T-cell (primary cell): ENCODE measurements at places on chromosomes 13 and 19.

DNA sequence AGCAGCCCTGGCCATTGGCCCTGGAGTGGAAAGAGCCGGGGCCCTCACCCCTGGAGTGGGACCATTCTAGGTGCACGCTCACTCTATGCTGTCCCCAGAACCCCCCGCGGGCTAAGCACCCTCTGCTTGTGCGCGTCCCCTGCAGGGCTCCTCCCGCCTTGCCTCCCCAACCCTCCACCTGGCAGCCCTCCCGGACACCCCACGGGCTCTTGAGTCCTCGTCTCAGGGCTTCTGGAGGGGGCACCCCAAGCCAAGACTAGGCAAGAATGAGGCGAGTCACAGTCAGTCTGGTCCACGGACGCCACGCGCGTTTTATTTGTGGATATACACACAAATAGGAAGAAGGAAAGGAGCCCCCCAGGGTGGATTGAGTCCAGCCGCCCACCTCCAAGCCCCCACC lies 7.0 kb upstream of the TMEM161A start:
- H3K36me3 ChIP-seq, result peaks cover 8% of the 10 kb centered on the region
- H3K4me3 ChIP-seq, result no peak overlapping the region
- H3K27ac ChIP-seq, result no peak overlapping the region
- no peaks in the 10 kb centered on the region for H3K27me3 ChIP-seq
- DNase-seq, result no peak

DNA sequence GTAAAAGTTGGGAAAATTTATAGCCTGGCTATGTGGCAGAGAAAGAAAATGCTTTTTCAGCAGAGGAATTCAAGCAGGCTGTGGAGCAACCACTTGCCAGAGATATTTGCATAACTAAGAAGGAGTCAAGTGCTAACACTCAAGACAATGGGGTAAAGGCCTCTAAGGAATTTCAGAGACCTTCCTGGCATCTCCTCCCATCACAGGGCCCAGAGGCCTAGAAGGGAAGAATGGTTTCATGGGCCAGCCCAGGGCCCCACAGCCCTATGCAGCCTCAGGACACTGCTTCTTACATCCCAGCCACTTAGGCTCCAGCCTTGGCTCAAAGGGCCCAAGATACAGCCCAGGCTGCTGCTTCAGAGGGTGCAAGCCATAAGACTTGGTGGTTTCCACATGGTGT lies 14.3 kb downstream of the SLC15A1 start:
- no peaks in the 10 kb centered on the region for H3K27me3 ChIP-seq
- no peaks in the 10 kb centered on the region for H3K36me3 ChIP-seq

DNA sequence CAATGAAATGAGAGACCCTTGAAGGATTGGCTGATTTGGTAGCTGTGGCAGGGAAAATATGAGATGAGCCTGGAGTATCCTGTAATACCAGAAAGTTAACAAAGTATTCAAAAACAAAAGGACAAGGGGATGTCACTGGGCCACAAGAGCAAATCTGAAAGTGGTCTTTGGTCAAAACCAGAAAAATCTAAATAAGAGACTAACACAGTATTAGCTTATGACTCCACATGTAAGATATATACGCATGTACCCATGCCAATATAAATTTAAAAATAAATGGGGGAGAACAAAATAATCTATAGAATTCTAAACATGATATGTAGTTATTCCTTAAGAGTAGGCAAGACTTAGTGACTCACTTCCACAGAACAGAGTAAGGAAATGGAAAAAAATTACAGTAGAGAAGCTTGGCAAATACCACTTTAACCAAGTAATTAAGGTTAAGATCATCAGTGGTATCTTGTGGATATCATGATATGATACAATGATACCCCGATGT lies 16.9 kb downstream of the KLF12 start:
- H3K36me3 ChIP-seq, result peaks cover 14% of the 10 kb centered on the region
- H3K4me1 ChIP-seq, result no peaks in the 10 kb centered on the region
- DNase-seq, result no peak
- H3K27me3 ChIP-seq, result no peaks in the 10 kb centered on the region
- no peak overlapping the region for H3K4me3 ChIP-seq

DNA sequence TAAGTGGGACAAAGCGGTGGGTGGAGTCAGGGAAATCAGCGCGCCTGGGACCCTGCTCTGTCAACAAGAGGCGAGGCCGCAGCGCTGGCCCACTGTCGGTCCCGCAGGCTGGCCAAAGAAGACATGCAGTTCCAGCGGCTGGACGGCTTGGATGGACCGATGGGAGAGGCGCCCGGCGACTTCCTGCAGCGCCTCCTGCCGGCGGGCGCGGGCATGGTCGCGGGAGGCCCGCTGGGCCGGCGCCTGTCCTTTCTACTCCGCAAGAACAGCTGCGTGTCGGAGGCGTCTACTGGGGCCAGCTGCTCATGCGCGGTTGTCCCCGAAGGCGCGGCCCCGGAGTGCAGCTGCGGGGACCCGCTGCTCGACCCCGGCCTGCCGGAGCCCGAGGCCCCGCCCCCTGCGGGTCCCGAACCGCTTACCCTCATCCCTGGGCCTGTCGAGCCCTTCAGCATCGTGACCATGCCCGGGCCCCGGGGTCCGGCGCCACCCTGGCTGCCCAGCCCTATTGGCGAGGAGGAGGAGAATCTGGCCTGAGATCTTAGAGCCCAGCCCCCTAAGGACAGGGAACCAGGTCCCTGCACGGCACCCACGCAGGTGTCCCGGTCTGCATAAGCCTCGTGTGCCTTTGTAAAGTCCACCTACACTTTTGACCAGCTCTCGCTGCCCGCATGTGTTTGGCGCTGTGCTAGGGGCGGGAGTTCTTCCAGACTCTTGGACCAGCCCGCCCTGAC lies 6.1 kb downstream of the BEST2 start:
- DNase-seq, result peak; percentile 51
- no peak overlapping the region for H3K27ac ChIP-seq
- no peaks in the 10 kb centered on the region for H3K27me3 ChIP-seq
- no peak overlapping the region for H3K4me3 ChIP-seq
- no peaks in the 10 kb centered on the region for H3K36me3 ChIP-seq

GRCh38 chr13:44385847-44386246 lies 12.2 kb downstream of the SERP2 start:
- H3K27ac ChIP-seq, result no peak overlapping the region
- no peaks in the 10 kb centered on the region for H3K27me3 ChIP-seq
- no peaks in the 10 kb centered on the region for H3K36me3 ChIP-seq
- H3K4me1 ChIP-seq, result no peaks in the 10 kb centered on the region
- no peak for DNase-seq

DNA sequence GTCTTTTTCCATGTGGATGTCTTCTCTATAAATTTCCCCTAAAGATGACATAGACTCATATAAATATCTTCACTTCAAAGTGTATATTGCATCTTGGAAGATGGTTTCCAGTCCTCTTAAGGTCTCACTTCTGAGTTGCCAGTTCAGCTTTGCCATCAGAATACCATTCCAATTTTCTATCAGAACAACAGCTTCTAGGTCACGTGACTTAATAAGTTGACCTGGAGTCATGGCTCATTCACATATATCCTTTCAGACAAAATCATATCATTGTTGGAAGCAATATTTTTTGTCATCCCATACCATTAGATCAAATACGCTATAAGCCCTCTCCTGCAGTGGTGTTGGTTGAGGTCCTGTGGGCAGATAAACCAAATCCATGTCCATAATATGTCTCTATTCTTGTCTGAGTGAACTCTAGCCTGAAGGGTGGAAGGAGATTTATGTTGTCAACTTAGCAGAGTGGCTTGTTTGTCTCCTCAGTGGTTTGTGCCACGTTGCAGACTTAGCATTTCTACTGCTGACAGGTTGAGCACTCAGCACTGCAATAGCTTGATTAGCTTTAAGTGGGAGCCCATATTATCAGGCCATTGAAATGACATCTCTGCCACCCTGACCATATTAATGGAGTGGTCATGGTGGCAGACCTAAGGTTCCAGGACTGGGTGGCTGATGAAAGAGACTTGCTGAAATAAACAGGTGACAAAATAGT lies 123.6 kb upstream of the PCDH17 start:
- no peaks in the 10 kb centered on the region for H3K4me1 ChIP-seq
- H3K4me3 ChIP-seq, result no peak overlapping the region
- no peak overlapping the region for H3K27ac ChIP-seq
- H3K27me3 ChIP-seq, result no peaks in the 10 kb centered on the region
- H3K36me3 ChIP-seq, result no peaks in the 10 kb centered on the region
